Osteoblast (primary cell): ENCODE measurements at places on chromosomes 3 and 15. TPM values are rescaled to one million over a fixed set of nuclear protein-coding genes. Genes with fewer than 3 reads are reported as not detected.
A peak's percentile ranks its signal among the peaks of the same experiment; 100 is the strongest.

- peak; percentile 86 for DNase-seq
Observed at GRCh38 chr15:51403072-51403878, 61.8 kb downstream of the GLDN start.

ANKUB1 gene
- total RNA-seq, result under 0.01 TPM in 1 of 2 replicates, not detected in the other

DNA sequence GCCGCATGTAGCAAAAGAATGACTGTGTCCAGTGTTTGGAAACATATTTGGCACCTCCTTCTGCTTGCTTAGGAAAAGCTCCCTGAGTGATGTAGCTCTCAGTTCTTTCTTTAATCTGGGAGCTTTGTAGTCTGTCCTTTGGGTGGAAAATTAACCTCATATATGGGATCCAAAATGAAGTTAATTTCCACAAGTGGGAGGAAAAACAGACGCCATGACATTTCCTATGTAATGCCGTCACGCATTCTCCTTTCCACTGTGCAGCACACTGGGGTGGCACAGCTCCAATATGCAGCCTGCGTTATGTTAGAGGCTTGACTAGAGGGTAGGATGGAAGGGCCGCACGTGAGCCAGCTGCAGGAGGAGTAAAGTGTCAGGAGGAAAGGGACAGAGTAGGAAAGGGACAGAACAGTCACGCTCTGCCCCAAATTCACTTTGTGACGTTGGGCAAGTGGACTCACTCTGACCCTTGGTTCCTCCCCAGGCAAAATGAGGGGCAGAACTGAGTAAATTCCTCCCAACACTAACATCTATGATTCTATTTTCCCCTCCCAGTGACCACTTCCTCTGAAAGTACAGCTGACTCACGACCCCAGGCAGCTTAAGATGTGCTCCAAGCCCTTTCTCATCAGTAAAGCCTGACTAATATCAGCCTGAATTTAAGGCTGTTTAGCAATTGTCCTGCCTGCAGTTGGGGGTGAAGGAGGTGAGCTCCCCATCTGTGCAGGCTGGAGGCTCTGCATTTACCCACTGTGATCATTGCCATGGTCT, 176.5 kb upstream of the PFN2 start:
- DNase-seq, result peak; percentile 63

GRCh38 chr3:45612138-45612537, 17.6 kb downstream of the LIMD1 start:
- DNase-seq, result no peak

DNA sequence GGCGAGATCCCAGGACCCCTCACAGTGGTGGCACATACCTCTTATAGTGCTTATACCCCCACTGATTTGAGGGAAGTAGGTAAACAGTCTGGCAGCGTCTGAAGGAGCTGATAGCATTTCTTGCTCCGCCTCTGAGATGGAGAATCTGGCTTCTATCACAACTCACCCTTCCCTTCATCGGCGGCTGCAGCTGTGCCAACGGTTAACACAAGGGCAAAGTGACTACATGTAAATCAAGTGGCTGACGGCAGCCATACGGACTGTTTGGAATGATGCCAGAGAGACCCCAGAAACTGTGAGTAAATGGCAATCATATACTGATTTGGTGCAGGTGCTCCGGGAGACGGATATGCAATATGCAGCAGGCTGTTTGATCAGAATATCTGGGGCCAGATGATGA, 66.8 kb upstream of the UNC13C start:
- no peak for DNase-seq

DNA sequence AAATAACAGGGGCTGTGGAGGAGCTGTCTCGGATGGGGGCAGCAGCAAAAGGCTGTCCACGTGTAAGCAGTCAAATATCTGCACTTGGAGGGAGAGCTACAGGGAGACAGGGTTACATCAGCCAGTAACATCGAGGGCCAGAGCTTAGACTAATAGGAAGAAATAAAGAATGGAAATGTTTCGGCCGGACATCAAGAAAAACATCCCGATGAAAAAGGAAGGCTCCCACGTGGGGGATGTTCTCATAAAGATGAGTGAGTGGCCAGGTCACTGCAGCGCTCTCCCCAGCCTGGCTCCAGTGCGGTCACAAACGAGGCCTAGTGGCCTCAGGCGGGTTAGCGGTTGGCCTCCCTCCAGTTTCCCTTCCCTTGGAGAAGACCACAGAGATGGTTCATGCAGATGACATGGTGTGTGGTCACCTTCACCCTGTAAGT, 56.1 kb upstream of the WNT5A start:
- DNase-seq, result no peak

DNA sequence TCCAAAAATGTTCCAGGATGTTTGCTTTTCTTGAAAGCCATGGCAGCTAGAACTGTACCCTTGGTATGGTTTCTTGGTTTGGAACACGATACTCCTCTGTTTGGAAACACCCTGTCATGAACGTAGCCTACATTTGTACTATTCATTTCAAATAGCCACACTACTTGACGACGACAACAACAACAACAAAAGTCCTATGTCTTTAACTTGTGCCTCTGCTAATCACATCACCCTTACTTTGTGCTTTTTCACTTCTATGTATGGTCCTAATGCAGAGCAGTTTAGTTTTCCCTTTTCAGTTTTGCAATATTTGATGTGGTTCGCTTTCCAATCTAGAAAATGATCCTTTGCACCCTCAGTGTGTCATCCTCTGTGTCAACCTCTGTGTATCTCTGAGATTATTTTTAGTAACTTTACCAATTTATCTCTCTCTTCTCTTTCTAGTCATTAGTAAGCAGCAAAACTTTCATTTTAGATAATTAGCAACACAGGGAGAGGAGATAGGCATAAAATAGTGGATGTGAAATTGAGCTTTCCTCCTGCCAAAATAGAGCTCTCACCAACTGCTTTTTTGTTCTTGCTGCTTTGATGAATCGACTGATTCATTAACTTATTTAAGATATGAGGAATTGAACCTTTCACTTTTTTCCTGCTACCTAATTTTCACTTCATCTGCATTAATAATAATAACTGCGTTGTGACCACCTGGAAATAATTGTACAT, 44.1 kb upstream of the TP63 start:
- no peak for DNase-seq

DNA sequence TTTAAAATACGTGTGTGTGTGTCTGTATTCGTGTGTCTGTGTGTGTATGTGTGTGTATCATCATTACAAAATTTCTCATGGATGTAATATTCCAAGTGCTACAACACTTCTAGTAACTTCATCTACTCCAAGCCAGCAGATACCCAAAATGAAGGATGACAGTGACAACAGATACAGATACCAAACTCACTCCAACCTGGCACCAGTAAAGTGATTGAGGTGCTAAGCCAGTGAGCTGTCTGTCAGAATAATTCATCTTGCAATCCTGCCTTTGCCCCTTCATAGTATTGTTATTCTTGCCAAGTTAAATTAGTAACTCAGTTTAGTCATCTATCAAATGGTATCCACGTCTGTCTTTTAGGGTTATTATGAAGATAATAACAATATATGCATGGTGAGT, 58.1 kb downstream of the PLOD2 start:
- no peak for DNase-seq

ROPN1 gene
- not detected in 2 replicates for total RNA-seq

DNA sequence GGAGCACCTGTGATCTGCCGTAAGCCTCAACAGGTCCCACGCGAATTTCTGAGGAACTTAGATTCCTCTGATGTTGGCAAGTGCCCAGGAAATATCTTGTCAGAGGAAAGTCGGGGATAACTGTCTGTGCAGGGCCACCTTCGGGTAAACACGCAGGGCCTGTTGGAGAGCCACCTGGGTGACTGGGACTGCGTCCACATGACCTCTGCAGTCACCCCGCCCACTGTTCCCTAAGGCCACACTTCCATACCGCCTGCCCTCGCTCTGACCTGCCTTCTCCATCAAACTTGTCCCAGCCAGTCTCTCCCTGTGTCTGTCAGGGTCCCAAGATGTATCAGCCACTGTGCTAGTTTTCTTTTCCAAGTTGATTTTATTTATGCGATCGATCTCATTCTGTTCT, 28.7 kb downstream of the BFSP2 start:
- peak; percentile 18 for DNase-seq

DNA sequence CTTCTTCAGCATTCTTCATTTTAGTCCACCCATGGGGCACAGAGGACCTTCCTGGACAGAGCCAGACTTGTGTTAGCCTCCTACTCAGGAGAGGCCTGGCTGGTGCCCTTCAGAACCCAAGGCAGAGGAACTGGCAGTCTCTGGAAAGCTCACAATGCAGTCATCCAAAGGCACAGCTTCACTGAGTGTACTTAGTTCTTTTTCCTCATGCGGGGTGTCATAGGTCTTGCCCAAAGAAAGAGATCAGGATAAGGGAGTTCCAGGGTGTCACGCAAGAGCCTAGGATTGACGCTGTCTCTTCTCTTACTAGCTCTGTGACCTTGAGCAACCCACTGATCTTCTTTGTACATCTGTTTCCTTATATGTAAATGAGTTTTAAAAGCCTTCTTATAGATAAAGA, 58.7 kb downstream of the CD200 start:
- DNase-seq, result no peak

CACNA2D3 gene
- under 0.01 and 0.36 TPM in 2 replicates for total RNA-seq

- no peak for DNase-seq
Observed at GRCh38 chr3:123158899-123159390, 42.8 kb upstream of the SEC22A start.

DNA sequence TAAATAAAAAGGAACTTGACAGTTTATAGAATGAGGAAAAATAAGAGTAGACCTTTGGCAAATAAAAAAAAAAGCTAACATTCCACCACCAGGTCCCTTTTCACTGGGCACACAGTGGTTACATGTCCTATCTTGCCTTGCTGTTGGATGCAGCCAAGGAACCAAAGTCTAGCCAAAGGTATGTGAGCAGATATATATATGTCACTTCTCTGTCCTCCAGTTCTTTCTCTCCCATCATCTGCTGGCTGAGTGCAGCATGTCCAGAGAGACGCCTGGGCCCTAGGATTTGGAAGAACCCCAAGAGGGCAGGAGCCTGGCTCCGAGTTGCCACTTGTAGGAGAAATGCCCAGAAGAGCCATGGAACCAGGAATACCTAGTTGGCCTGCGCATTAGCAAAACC, 104.7 kb downstream of the SERPINI1 start:
- no peak for DNase-seq

GRCh38 chr3:192514754-192515663, 212.3 kb downstream of the FGF12 start:
- DNase-seq, result peak; percentile 62

- no peak for DNase-seq
Observed at GRCh38 chr3:69999140-70000027, at the start of gene SAMMSON. Gene SAMMSON, plus strand, starts transcription at chr3:69999733.

WDR93 gene
- under 0.01 and 0.36 TPM in 2 replicates for total RNA-seq

GRCh38 chr3:16927485-16927884, 42.7 kb downstream of the PLCL2 start:
- no peak for DNase-seq

GRCh38 chr15:66654739-66655375, 47.2 kb upstream of the SMAD6 start:
- DNase-seq, result peak; percentile 92

NR2F2 gene
- 13.0 and 14.5 TPM in 2 replicates for total RNA-seq

DNA sequence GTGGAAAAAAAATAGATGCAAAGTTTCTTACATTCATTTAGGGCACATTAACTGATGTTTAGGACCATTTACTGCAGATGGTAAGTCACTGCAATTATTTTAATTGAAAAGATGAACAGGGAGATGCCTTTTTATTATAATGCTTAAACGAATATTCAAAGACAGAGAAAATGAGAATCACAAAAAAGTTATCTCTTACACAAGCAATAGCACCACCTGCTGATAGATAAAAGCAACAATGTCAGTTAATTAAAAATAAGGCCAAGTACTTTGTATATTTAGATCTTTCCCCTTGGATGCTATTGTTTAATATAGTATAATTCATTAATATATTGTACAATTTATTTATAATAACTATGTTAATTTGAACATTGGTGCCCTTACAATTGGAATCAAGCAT, 55.9 kb downstream of the IFT80 start:
- no peak for DNase-seq

- no peak for DNase-seq
Observed at GRCh38 chr15:78155355-78155939, 6.3 kb downstream of the IDH3A start.

- peak; percentile 70 for DNase-seq
Observed at GRCh38 chr3:139353920-139354556, 10.2 kb downstream of the MRPS22 start.

IDH2 gene
- 51.0 and 61.6 TPM in 2 replicates for total RNA-seq

DNA sequence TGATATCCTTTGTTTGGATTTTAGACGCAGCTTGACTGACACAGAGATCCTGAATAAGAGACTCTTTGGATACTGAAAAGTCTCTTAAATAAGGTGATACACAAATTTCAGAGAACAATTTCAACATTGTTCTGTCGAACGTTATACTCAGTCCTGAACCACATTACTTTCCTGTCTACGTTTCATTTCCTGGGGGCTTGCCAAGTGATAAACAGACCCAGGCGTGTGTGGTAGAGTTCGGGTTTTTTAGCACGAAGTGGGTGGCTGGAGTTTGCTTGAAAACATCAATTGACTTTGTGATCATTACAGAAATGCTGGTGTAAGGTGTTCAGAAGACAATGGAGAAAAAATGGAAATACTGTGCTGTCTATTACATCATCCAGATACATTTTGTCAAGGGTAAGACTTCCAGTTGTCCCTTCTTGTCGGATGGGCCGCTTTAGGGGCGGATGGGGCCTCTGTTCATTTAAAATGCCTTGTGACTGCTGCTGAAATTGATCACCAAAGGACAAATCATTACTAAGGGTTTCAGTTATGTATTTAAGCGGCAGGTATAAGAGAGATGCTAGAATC, at the start of gene CD96:
CD96 (plus strand) TSS at position 287 of the 573 bp plus-strand sequence; CDS start at position 339, 52 bp downstream.
- no peak for DNase-seq

KNL1 gene
- total RNA-seq, result 3.5 and 3.6 TPM in 2 replicates

CX3CR1 gene
- total RNA-seq, result under 0.01 TPM in 2 replicates

ALS2CL gene
- 1.1 and 1.8 TPM in 2 replicates for total RNA-seq

- DNase-seq, result no peak
Observed at GRCh38 chr3:72906154-72906553, 18.3 kb downstream of the GXYLT2 start.

COL6A5 gene
- total RNA-seq, result not detected in 2 replicates

SCN5A gene
- under 0.01 TPM in 1 of 2 replicates, not detected in the other for total RNA-seq

- no peak for DNase-seq
Observed at GRCh38 chr15:33865416-33865815, 102.9 kb upstream of the CHRM5 start.
